ENCODE measurements at places on chromosomes 12 and 14.

DNA sequence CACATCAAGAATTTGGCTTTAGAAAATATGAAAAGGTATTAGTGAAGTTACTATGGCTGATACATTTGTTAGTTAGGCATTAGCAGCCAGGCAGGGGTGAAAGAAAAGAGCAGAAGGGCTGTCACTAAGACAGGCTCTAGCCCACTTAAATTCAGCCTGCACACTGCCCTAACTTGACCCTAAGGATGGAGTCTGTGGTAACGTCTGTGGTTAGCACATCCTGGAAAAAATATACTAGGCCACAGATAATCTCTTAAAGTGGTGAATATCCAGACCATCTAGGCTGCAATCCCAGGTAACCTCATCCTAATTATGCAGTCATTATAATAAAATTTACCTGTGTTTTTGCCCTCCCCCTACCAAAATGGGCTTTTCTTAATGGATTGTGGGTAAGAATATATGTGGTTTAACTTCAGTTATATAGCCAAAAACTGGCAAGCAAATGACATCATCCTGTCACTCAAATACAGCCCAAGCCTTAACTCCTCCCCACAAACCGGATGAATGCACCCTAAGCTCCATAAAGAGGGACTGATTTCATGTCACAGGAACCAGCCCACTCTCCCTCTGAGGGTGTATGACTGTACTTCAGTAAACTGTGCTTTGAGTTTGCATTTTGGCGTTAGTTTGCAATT lies 440.9 kb downstream of the LRFN5 start:
- DNase-seq = no peak

GRCh38 chr12:26118308-26118707 lies 6.5 kb downstream of the BHLHE41 start:
- DNase-seq = no peak

DNA sequence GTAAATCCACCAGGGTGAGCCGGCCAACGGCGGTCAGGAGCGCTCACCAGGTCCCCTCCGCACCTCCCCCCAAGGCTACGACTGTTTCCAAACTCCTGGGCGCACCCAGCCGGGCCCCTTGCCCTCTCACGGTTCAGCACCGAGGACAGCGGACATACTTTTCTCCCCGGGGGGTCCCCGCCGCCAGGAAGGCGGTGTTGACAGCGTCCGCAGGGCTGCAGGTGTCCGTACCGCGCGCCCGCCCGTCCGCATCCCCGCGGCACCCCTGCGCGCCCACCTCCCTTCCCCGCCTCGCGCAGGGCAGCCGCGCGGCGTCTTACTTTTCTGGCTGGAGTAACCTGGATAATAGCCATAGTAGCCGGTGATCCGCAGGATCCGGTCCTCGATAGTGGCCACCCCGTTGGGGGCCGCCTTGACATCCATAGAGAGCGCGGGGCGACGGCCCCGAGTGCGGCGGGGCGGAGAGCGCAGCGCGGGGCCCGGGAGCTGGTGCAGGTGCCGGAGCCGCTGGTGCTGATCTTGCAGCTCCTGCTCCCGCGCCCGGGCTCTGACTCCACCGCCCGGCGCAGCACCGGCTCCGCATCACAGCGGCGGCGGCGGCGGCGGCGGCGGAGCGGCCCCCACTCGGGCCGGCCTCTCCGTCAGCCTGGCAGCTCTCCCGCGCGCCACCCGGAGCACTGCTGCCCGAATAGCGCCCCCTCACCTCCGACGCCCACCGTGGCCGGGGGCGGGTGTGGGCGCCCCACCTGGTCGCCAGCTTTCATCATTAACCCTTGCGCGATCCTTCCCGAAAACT lies at the start of gene SLC35F4:
Gene SLC35F4, minus strand, starts transcription at position 690 of the 796 bp plus-strand sequence.
- DNase-seq = no peak

DNA sequence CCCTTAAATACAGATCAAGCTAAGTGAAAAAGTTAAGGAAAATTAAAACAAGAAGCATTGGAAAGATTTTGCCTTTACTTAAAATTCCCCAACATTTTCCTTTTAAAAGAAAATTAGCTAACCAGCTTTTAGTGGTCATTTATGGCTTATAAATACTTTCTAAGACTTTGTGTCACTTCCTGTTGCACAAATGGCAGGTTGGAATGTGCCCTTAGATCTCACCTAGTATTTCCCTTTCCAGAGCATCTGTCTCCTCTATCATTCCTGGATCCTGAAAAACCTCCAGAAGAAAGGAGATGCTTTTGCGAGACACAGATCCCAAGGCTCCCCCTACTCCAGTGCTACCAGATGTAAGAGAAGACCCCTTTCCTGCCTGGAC lies 58.3 kb downstream of the ARF6 start:
- no peak for DNase-seq

GRCh38 chr12:89089264-89089663 lies 263.0 kb downstream of the DUSP6 start:
- no peak for DNase-seq

GRCh38 chr12:8493084-8493483 lies 20.2 kb upstream of the CLEC4D start:
- no peak for DNase-seq

- no peak for DNase-seq
These were observed 175.3 kb downstream of the TMEM121 start for GRCh38 chr14:105701456-105702274.

- no peak for DNase-seq
These were observed 179.4 kb upstream of the ARHGAP5 start for GRCh38 chr14:31897581-31898186.

- no peak for DNase-seq
These were observed 394.2 kb downstream of the FSCB start for GRCh38 chr14:44112774-44113460.

- no peak for DNase-seq
These were observed 77.9 kb upstream of the SOX5 start for GRCh38 chr12:24027352-24027751.

- no peak for DNase-seq
These were observed 11.1 kb downstream of the STRAP start for GRCh38 chr12:15893260-15893659.

GRCh38 chr12:27253347-27253746 lies 9.3 kb downstream of the STK38L start:
- no peak for DNase-seq

Measured in esophagus muscularis mucosa (tissue), 4 donors.